Foreskin keratinocyte (primary cell): ENCODE measurements at places on chromosomes 4 and X.

- no peak for DNase-seq
These were observed 212.7 kb upstream of the BCOR start for GRCh38 chrX:40310447-40310846.

DNA sequence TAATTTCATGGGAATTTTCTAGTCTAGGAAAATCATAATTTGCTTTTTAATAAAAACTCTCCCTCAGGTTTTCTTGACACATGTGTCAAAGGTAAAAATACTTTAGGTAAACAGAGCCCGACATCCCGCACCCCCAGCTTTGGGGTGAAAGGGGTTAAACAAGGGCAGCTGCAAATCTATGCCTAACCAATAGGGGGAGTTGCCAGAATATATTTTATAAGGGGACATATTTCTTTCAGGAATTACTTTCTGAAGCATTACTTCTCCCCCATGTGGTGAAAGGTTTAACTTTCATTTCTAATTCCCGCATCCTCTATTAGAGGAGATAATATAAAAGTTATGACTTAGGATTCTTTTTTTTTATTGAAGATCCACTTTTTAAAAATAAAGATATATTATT is 53.9 kb upstream of the HEPH start:
- DNase-seq, result peak; percentile 1

GRCh38 chr4:127771535-127772275 is 10.4 kb upstream of the HSPA4L start:
- no peak for DNase-seq

DNA sequence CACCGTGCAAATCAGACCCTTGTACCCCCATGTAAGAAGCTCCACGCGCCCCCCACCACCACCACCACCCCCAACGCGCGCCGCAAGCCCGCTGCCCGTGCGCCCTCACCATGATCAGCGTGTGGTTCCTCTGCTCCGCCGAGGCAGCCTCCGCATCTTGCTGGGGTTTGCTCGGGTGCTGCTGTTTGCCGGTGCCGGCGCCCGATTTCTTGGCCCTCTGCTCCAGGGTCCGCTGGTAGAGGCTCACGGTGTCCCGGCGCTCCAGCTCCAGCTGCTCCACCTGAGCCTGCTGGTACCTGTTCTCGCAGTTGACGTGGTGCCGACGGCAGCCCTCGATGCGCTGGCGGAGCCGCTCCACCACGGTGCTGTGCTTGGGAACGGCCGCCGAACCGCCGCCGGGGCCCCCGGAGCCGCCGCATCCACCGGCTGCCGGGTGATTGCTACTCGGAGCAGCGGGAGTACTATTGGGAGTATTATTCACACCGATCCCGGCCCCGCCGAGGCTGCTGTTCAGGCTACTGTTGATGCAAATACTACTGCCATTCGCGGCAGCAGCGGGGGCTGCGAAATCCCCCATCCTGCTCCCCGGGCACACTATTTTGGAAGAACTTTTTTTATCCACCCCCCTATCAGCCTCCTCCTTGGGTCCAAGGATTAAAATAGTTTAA is 1.1 kb downstream of the MAML3 start:
- peak; percentile 15 for DNase-seq

DNA sequence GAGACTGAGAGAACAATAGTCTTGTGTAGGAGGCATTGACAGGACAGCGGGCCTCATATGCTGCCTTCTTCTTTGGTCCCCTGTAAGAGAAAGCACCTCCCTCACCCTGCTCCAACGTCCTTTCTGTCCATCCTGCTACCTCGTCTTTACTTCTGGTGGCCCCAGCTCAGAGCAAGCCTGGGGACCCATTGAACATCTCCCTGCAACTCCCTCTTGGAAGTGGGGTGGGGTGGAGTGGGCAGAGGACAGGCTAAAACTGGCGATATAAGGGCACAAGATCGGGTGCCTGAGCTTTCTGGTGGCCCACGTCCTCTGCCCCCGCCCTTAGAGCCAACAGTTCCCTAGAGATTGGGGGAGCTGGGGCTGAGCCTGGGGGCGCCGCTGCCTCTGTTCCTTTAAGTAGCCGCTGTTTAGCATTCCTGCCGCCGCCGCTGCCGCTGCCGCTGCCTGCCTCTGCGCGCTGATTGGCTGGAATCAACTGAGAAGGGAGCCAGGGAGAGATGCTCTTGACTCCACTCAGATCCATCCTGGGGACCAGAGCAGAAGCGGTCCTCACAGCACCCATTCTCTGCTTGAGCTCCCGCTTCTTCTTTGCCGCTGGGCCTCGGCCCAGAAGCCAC is at the start of gene DLG3:
TSS of gene DLG3 (plus strand) at position 510 of the 620 bp plus-strand sequence. CDS start 367 bp downstream, outside the sequence.
- DNase-seq, result no peak

GRCh38 chr4:140095694-140096482 is 58.1 kb downstream of the MAML3 start:
- DNase-seq, result peak; percentile 78

GRCh38 chr4:143625632-143626031 is 74.8 kb downstream of the FREM3 start:
- no peak for DNase-seq

DNA sequence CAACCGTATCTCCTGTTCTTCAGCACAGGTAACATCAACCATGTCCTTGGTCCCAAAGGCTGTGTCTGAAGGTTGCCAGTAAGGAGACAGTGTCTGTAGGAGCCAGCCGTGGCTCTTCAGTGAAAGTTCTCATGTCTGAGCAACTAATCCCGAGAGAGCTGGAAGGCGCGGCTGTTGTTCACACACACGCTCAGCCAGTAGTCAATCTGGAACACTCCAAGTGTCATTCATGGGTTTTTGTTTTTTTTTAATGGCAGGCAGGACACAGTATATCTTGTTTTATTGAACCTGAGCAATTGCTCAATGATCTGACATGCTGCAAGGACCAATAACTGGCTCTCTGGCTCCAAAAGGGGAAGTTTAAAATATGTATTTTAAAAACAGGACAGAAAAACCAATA is 48.4 kb upstream of the MAP3K15 start:
- no peak for DNase-seq

DNA sequence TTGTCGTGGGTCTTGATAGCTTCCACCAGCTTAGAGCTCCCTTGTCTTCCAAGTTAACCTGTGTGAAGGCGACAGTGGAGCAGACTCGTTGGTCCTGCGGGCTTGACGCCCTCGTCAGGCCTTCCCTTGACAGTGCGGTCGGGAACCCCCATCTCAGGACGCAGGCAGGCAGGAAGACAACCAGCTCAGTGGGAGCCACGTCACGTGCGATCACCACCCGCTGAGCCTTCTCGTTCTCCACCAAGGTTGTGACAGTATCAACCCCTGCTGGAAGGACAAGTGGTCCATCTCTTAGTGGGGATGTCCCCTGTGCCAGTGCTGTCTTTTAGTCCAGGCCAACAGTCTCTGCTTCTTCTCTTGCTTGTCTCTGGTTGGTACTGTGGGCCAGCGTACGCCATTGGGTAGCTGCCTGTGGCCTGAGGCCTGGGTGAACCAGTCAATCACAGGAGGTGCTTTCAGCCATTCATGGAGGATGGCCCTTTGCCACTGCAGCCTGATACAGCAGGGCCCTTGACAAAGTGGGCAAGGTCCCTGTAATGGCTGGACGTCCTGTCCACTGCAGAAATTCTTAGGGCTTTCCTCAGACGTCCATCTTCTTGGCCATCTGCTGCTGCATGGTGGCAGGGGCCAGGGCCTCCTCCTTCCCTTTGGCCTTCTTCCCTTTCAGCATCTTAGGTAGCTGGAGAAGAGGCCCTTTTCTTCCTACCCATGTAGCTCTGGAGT is 31.4 kb downstream of the RGS12 start:
- no peak for DNase-seq

- DNase-seq, result no peak
These were observed 21.3 kb downstream of the ALPK1 start for GRCh38 chr4:112318239-112319142.

- DNase-seq, result no peak
These were observed 273.5 kb upstream of the HS3ST1 start for GRCh38 chr4:11701966-11702725.

GRCh38 chr4:110854021-110854678 is 231.3 kb upstream of the PITX2 start:
- DNase-seq, result peak; percentile 54

GRCh38 chr4:107066621-107067020 is 30.5 kb upstream of the DKK2 start:
- no peak for DNase-seq

DNA sequence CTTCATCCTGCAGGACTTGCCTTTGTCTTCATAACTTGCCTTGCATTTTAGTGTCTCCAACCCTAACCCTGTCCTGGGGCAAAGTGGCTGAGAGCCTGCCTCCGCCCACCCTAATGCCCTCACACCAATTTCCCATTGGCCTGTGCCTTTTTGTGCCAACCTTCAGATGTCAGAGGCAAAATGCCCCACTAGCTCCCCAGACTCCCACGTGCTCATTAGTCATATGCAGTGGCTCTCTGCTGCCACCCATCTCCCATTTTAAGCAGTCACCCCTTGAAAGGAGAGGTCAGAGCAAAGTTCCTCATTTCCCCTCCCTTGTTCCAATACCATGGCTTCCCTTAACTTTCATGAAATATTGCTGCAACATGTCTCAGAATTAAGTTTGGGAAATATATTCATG is 74.8 kb upstream of the PASD1 start:
- no peak for DNase-seq
